GDM1 (cell line): ENCODE measurements at places on chromosomes 11 and 22.

GRCh38 chr22:43050995-43051394 lies 36.0 kb upstream of the PACSIN2 start:
- no peak for DNase-seq

DNA sequence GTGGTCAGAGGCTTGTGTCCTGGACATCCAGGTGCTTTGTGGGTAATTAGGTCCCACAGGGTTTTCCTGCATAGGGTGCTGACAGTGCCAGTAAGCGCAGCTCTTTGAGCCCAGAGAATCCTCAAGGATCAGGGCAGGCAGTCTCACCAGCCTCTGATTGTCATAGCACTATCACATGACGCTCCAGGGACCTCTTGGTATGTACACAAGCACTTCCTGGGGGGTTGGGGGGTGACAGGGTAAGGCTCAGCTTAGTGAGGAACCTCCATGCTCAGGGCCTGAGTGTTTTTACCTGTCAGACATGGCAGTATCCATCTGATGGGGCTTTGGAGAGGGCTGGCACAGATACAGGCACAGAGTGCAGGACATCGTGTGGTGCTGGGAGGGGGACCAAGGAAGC lies 27.9 kb upstream of the SUSD2 start:
- no peak for DNase-seq

- DNase-seq: no peak
These were observed 11.7 kb upstream of the DNAJB13 start for GRCh38 chr11:73939096-73939495.

- DNase-seq: no peak
These were observed 1.0 kb downstream of the DNHD1 start for GRCh38 chr11:6498121-6498520.

GRCh38 chr11:35688023-35688422 lies 25.4 kb downstream of the TRIM44 start:
- DNase-seq: no peak

- DNase-seq: peak; percentile 32
These were observed 3.3 kb downstream of the TMEM121B start for GRCh38 chr22:17117890-17118289.

DNA sequence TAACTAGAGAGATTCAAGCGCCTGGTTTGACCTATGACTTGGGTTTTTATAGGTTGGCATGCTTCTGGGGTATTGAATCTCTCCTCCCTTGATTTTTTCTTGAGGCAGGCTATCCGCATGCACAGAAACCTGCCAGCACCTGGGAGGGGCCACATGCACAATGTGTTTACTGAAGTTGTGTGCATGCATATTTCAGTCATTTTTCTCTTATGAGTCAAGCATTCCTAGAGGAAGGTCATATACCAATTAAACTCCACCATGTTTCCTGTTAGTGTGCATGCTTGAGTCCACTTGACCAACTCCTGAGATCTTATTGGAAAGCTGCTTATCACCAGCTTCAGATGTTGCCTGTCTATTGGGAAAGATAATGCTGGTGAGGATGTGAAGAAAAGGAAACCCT lies 1718.4 kb downstream of the LRRC4C start:
- no peak for DNase-seq

DNA sequence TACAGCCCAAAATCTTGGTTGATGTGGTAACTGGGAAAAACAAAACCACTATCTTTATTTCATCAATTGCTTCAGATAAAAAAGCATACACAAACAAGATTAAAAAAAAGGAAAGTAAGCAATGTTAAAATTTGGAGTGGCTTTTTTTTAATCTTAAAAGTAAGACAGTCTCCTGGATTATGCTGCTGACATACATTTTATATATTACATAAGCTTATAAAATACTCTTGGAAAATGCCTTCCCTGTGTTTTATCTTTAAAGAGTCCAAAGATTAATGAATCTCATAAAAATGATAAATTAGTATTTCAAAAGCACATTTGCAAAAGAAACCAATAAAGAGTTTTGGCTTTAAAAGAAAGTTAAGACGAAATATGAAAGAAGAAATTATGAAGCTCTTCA lies 132.7 kb downstream of the DLG2 start:
- DNase-seq: no peak

- no peak for DNase-seq
These were observed 53.9 kb downstream of the GGTLC2 start for GRCh38 chr22:22698263-22698750.

- no peak for DNase-seq
These were observed 29.4 kb upstream of the RAG2 start for GRCh38 chr11:36627471-36627870.

DNA sequence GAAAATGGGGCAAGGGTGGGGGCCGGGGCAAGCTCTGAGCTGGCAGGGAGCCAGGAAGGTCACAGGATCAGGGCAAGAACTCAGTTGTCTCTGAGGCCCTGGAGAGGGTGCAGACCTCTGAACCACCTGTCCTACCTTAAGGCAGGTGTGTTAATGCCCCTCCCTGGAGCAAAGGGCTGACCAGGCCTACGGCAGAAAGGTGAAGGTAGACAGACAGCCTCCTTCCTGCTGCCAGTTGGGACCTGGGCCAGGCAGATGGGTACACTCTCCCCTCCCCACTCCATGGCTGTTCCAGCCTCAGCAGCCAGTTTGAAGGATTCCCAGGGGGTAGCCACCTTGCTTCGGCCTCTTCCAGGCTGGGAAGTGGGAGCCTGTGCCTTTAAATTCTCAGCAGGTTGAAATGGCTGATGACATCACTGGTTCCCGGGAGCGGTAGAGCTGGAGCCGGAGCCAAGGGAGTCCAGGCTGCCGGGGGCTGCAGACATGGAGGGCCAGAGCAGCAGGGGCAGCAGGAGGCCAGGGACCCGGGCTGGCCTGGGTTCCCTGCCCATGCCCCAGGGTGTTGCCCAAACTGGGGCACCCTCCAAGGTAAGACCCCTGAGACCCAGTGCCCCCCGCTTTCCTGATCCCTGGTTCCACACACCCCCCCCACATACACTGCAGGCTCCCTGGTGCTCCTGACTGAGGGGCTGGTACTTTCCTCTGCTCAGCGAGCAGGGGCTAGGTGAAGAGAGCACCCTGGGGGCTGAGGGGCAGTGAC lies at the start of gene INPP5J:
INPP5J (plus strand) TSS at position 435 of the 760 bp plus-strand sequence; CDS start at position 484, 49 bp downstream.
- no peak for DNase-seq

DNA sequence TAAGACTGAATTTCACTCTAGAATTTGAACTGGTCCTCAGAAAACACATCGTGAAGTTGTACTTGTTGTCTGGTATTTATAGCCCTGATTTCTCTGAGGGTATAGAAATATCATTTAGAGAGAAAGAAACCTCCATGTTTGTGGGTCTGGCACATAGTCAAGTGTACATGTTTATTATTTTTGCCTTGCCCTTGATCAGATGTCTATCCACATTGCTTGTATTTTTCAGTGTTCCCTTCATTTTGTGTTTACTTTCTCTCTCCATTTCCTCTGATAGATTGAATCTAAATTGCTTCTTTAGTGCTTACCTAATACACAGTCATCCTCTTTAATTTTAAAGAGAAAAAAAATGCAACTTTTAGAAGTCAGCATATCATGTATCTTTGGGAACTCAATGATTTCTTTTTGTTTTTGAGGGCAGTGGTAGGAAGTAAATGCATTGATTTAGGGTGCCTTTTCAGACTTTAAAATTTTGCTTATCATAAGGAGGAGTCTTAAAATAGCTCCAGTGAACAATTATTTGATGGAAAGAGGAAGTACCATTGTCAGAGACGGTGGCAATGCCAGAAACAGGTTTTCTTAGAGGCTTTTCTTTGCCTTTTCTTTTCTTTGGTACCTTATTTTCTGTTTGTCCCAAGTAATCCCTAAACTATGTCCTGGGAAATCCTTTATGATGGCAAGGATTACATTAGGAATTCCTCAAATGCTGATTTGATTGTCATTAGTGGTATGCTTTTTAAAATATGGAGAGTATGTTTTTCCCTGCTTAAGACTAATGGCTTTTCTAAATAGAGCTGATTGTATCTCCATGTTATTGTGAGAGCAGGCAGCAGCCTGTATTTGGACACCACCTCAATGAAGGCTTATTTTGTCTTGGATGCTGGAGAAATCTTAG lies 29.8 kb upstream of the TECTA start:
- no peak for DNase-seq

DNA sequence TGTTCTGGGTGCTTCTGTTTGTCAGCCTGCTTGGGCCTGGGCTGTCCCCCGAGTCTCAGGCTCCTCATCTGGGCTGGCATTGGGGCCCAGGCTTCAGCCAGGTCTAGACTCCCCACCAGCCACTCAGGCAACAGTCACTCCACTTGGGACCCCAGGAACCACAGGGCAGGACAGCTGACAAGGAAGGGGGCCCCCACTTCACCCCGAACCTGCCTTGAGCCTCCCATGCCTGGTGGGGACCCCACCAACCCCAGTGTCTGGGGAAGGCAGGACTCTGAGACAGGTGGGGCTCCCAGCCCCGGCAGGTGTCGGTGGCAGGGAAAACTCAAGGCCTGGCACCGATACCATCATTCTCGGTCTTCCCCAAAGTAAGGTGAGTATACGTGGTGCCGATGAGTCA lies 11.7 kb upstream of the LTO1 start:
- no peak for DNase-seq

- DNase-seq: no peak
These were observed 12.1 kb downstream of the MED15 start for GRCh38 chr22:20519558-20519957.

GRCh38 chr11:12469451-12469850 lies 92.1 kb downstream of the PARVA start:
- DNase-seq: no peak

GRCh38 chr22:36964106-36964505 lies 50.7 kb downstream of the CSF2RB start:
- DNase-seq: no peak

DNA sequence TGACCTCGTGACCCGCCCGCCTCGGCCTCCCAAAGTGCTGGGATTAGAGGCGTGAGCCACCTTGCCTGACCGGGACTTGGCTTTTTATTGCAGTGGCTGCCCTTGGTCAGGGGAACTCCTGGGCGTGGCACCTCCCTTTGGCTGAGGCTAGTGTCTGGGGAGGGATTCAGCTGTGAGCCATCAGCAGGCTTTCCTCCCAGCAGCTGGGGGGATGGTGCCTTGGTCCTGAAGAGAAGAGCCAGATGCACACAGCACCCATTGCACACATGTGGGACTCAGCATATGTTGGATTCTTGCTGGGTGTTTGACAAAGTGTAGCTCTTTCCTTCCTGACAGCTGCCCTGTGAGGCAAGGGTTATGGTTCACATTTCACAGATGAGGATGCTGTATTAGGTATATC lies 8.4 kb downstream of the CYTH4 start:
- no peak for DNase-seq

DNA sequence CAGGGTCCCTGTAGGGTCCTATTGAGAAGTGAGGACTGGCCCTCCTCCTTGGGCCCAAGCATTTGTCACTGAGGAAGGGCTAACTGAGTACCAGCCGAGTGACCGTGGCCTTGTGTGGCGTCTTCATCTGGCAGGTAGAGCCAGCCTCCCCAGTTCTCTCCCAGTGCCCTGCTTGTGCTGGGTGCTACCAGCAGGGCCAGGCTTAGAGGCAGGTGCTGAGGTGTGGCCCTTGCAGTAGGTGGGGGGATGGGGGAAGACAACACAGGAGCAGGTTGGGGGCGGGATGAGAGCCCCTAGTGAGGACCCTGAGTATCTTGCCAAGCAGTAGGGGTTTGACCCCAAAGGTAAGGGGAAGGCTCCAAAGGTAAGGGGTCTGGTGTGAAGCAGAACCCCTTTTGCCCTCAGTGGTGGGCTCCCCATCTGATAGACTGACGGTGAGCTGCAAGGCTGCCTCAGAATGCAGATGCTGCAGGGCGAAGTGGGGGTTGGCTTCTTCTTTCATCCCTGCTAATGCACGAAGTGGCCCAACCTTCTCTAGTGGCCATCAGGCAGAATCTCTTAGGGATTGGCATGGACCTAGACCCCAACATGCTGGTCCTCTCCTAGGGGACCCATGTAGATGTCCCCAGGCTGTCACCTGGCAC lies 19.6 kb downstream of the CDC45 start:
- no peak for DNase-seq

- no peak for DNase-seq
These were observed 5.9 kb downstream of the OR51T1 start for GRCh38 chr11:4887591-4887990.

GRCh38 chr11:111633756-111634362 lies 31.6 kb downstream of the SIK2 start:
- no peak for DNase-seq

- DNase-seq: no peak
These were observed 3.8 kb downstream of the ZBTB16 start for GRCh38 chr11:114063149-114063828.

- DNase-seq: no peak
These were observed 525.1 kb downstream of the BRD1 start for GRCh38 chr22:49302530-49302929.

DNA sequence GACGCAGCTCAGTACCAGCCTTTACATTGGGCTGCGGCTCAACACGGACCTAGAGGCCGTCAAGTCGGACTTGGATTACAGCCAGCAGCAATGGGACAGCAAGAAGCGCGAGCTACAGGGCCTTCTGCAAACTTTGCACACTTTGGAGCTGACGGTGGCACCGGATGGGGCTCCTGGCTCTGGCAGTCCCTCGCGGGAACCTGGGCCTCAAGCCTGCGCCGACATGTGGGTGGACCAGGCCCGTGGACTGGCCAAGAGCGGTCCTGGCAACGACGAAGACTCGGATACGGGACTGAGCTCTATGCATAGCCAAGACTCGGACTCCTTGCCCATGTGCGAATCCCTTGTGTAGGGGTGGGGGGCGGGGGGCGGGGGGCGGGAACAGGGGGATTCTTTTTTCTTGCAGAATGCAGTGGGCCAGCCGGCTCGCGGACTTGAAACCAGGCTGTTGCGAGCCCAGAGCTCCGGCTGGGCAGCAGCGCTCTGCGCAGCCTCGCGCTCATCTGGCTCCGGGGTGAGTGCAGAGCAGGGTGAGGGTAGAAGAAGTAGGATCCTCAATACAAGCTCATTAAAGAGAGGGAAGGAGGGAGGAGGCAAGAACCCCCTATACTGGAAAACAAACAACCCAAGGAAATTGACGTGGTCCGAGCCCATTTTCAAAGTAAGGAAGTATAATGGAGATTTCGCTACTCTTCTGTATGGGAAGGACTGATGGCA lies 1.8 kb downstream of the RASSF10 start:
- no peak for DNase-seq

- no peak for DNase-seq
These were observed 66.6 kb downstream of the KCNC1 start for GRCh38 chr11:17801166-17801565.

DNA sequence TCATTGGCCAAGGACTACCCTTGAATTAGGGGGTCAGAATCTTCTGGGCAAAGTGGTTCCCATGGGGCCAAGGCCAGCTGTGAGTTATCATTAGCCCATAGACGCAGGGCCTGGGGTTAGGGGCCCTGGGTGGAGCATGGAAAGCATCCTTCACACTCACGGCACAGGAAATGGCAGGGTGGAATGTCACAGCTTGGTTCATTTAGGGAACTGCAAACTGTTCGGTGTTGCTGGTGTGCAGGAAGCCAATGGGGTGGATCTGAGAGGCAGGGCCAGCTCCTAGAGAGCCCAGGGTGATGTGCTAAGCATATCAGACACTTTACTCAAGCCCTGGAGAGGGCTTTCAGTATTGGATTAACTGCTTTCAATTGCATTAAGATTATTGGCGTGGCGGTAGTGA lies 42.9 kb downstream of the TECTA start:
- no peak for DNase-seq

GRCh38 chr22:41846268-41846987 lies 13.5 kb downstream of the SREBF2 start:
- no peak for DNase-seq

- DNase-seq: no peak
These were observed 1089.3 kb downstream of the FAM181B start for GRCh38 chr11:81644239-81644840.
